Muscle of arm (tissue), 14 donors: ENCODE measurements at places on chromosomes 13 and 19. TPM values are rescaled to one million over a fixed set of nuclear protein-coding genes. Genes with fewer than 3 reads are reported as not detected.

DNA sequence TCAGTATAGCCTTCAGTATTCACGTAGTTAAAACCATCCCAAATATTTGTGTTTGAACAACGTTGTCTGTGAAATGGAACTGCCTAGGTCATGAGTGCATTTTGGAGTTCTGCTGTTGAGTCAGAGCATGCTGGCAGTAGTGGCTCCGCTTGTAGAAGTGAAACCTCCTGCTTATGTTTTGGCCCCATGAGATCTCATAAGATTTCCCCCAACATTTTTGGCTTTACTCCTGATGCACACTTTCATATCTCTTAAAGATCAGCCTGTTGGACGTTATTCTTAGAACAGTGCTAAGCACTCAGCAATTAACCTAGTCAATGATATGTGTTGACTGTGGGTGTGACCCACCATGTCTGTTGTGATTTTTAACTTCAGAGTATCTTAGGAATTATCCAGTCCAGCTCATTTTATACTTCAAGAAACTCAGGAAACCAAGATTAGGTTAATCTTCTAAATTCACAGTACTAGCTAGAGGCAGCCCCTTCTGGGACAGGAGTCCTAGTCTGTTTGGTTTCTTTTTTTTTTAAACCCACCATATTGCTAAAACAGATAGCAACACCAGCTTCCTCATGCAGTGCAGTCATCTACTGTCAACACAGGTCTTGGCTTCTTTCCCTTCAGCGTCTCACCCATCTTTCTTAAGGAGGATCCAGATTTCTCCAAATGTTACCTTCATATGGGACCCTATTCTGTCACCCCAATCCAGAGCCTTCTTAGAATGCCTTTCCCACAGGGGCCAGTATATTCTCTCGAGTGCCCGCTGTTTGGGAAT lies 26.2 kb downstream of the RAP2A start:
- no peak for DNase-seq

DNA sequence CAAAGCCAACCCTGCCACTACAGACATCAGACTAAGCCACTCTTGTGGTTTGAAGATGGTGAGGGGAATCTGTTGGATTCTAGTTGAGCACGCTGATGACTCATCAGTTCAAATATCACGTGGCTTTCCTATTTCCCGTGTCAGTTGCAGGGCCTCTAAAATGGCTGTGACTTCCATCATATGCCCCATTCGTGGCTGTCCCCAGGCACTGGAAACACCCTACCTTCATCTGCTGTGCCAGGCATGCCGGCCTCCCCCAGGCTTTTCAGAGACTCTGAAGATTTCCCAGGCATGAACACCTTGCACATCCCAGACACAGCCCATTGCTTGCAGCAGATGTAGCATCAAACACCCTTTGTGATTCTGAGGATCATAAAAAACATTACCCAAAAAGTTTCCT lies 659.9 kb downstream of the UQCRFS1 start:
- no peak for DNase-seq

PTPRH gene
- polyA plus RNA-seq = 0.54 TPM

SBSN gene
- not detected for polyA plus RNA-seq

DNA sequence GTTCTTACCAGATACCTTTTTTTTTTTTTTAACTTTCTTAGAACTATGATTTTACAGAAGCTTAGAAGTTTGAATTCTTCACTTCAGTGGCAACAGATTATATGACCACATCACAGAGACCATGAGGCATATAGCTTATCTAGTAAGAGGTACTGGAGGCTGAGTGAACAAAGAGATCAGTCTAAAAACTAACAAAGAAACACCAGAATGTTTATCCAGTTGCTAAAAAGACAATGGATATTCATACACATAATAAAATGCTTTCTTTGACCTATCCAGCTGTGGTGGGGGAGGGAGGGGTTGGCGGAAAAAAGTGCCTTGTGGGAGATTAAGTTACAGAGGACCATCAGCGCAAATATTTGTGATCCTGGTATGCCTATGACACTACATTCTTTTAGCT lies 34.7 kb upstream of the SLITRK6 start:
- DNase-seq = no peak

FAM83E gene
- not detected for polyA plus RNA-seq

GRCh38 chr13:43374621-43375020 lies 351.2 kb downstream of the DNAJC15 start:
- DNase-seq = no peak

DNA sequence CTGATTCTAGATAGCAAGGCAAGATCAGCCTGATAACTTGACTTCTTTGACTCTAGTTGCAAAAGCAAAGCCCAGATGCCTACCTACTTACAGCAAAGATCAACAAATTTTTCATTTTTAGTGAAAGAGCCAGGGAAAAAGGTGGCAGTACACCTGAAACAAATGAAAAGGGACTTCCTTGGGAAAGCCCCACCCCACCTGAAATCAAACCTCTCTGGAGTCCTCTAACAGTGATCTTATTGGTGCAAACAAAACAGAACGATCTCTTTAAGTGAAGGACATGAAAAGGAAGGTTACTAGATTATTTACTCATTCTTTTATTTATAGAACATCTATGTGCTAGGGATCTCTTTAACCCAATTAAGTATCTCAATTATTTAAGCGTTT lies 507 bp upstream of the LCP1 start:
- no peak for DNase-seq

- DNase-seq = no peak
These were observed 369.9 kb downstream of the KLF5 start for GRCh38 chr13:73428706-73429105.

DNA sequence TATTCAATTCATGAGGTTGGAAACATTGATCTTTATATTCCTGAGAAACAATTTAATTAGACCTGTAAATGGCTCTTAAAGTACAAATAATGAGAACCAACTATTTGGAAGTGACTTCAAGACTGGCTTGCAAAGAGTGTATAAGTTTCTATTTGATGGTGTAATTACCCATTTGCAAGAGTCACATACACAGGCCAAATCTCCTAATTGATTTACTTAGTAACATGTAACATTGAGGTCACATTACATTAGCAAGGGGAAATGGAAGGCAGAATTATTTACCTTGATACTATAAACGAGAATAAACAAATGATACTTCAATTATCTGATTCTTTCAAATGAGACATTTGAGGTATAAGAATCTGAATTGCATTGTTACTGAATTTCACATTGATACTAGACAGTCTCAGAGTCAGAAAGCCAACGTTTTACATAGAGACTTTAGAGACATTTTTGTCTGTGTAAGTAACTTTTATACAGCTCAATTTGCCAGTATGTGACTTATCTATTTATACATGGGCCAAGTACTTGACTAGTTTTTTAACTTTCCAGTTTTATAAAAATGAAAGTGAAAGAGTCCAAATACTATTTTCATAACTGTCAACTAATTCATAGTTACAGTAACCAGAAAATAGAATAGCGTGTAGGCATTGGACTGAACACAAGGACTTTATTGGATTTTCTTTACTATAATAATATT lies 95.6 kb upstream of the RFC3 start:
- DNase-seq = no peak

- no peak for DNase-seq
These were observed 46.2 kb downstream of the DCT start for GRCh38 chr13:94433055-94433961.

FIZ1 gene
- polyA plus RNA-seq = 10.5 TPM

ZNF554 gene
- polyA plus RNA-seq = 6.0 TPM

- DNase-seq = peak; percentile 14
These were observed 26.2 kb downstream of the OPA3 start for GRCh38 chr19:45558399-45558878.

DNA sequence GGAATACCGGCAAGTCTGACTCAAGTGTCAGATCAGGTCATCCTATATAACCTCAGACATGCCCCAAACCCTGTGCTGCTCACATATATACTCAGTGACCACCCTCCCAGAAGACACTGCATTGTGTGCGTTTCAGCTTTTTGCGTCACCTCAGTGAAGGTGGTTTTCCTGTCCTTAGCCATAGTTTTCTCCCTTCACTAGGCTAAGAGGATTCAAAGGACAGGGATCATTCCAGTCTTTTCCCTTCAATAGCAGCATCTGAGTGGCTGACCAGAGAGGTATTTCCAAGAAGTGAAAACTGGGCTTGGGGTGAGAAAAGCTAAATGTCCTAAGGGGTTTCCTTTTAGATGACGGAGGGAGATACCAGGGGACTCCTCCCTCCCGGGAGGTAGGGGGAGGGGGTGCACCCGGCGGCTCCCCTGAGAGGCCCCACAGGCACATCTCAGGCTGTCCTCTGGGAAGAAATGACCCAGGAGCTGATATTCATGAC lies 12.7 kb upstream of the OR10H1 start:
- DNase-seq = no peak

ALKBH7 gene
- 55.1 TPM for polyA plus RNA-seq

PNMA8A gene
- 43.9 TPM for polyA plus RNA-seq

DNA sequence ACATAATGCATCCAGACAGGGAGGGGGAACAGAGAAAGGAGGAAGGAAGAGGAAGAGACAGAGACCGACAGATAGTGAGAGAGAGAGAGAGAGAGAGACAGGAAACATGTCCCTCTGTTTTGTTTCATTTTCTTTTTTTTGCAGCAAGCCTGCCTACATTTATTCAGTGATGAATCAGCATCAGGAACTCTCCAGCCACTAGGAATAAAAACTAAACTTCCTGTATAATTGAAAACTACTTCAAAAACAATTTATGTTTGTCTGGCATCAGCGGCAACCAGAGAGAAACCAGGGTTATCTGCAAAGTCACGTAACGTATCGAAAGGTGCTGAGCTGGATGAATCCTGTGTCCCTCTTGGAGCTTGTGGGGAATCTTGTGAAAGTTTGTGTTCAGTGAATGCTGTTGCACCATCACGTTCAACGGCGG lies 148.6 kb upstream of the SOX21 start:
- no peak for DNase-seq

GRCh38 chr13:105665284-105665683 lies 870.2 kb downstream of the EFNB2 start:
- no peak for DNase-seq

GRCh38 chr13:32446773-32447465 lies 19.0 kb upstream of the N4BP2L1 start:
- no peak for DNase-seq

GRCh38 chr13:51152701-51153100 lies 41.6 kb upstream of the C13orf42 start:
- DNase-seq = no peak

GRCh38 chr19:17254636-17255035 lies 8.9 kb upstream of the NR2F6 start:
- DNase-seq = no peak

- DNase-seq = no peak
These were observed 1426.4 kb downstream of the PCDH9 start for GRCh38 chr13:65803530-65804392.

- DNase-seq = no peak
These were observed 53.9 kb downstream of the OR10H4 start for GRCh38 chr19:16002406-16003384.

KIR3DL2 gene
- not detected for polyA plus RNA-seq

ANGPTL8 gene
- 0.47 TPM for polyA plus RNA-seq

GRCh38 chr19:821231-821824 lies 427 bp downstream of the PLPPR3 start:
- DNase-seq = no peak

SIPA1L3 gene
- polyA plus RNA-seq = 8.2 TPM

GRCh38 chr13:111076155-111077013 lies 38.7 kb upstream of the ARHGEF7 start:
- DNase-seq = no peak

- DNase-seq = no peak
These were observed 13.7 kb upstream of the ZNF492 start for GRCh38 chr19:22620401-22620800.

ICAM5 gene
- polyA plus RNA-seq = 1.1 TPM

DNA sequence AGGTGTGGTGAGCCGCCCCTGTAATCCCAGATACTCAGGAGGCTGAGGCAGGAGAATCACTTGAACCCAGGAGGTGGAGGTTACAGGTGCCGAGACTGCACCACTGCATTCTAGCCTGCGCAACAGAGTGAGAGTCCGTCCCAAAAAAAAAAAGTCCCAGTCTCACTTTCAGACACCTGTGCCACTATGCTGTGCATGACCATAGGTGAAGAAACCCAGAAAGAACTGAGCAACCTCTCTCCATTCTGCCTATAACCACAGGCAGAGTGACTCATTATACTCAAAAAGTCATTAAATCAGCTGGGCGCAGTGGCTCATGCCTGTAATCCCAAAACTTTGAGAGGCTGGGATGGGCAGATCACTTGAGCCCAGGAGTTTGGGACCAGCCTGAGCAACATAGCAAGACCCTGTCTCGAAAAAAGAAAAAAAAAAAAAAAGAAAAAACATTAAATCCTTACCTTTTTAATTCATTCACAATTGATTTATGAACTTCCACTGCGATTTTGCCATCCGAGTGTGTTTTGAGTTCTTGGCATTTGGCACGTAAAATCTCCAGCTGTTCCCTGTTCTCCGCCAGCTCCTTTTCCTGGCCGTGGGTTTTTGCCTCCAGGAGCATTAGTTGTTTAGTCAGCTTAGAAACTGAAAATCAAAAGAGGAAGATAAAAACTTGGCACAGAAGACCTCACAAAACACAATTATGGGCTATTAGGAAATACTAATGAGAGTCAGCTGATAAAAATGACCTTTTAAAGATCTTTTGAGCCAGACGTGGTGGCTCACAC lies 45.5 kb upstream of the SLC7A9 start:
- DNase-seq = no peak

CYP4F11 gene
- polyA plus RNA-seq = not detected

DNA sequence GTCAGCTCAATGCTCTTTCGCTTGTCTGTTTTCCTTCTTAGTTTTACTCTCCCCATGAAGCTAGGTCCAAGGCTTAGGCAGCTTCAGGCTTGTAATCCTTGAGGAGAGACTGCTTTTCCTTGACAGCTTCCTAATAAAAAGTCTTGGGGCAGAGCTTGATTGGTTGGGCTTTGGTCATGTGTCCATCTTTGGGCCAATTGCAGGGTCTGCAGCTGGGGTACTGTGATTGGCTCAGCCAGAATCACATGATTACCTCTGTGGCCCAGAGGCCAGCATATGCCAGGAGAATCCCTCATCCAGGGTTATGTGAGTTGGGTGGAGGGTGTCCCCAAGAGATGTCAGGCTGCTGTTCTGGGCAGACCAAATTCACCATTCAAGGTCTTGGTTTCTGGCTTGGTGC lies 8.1 kb downstream of the KLK1 start:
- no peak for DNase-seq

- DNase-seq = no peak
These were observed 138.2 kb downstream of the DCLK1 start for GRCh38 chr13:35992964-35993363.

CATSPERD gene
- 0.20 TPM for polyA plus RNA-seq

CLEC4M gene
- not detected for polyA plus RNA-seq

KCNRG gene
- not detected for polyA plus RNA-seq

DNA sequence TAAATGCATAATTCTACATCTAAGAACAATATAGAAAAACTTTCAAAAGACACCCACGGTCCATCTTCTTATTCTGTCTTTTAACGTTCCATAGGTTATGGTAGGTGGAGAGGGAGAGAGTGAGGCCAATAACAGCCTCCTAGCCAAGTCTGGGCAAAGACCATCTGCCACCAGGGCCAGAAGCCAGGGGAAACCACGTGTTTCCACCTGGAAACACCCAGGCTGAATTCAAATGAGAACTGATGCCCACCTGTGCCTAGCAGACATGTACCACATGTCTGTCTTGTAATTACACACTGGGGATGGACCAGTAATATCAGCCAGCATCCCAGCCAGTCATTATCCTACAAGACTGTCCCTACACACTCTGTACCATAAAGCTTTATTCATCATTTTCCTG lies 1573.1 kb downstream of the EFNB2 start:
- DNase-seq = no peak
